ENCODE measurements at places on chromosomes 12 and 14.
A peak's percentile ranks its signal among the peaks of the same experiment; 100 is the strongest.

- peak; percentile 93 for DNase-seq
Measured at GRCh38 chr14:58152014-58152857, at the start of gene ARMH4. TSS of gene ARMH4 (minus strand) at chr14:58152213. CDS start at chr14:58139358, 12,855 bp downstream.

DNA sequence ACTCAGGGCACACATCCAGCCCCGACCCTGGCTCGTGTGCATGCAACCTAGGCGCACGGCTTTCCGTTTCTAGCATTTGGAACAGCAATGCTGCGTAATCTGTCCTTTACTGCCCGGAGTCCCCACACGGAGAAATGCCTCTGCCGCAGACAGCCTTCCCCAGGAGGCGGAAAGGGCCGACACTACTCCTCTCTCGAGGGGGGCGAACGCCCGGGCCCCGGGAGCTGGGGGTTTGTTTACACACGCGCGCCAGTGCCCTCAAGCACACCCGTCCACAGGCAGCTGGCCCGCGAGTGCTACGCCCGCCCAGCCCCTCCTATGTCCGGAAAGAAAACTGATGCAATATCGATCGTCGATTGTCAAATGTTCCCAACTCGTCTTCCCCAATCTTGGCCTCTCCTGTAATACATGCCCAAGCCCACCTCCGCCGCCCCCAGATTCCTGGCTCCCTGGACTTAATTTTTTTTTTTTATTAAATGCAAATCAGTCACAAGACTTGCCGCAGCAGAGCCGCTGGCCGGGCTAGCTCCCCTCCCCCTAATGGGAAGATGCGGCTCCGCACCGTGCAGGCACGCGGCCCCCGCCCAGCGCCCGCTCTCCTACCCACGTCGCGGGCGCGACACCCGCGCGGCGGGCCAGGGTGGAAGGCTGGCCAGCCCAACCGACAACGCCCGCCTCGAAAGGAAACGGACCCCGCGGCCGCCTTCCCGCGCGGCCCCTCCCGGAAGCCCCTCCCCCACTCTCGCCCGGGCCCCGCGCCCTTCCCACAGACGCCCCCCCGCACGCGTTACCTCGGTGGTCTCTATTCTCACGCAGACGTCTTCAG is 642 bp downstream of the SLC38A2 start:
- peak; percentile 70 for DNase-seq

DNA sequence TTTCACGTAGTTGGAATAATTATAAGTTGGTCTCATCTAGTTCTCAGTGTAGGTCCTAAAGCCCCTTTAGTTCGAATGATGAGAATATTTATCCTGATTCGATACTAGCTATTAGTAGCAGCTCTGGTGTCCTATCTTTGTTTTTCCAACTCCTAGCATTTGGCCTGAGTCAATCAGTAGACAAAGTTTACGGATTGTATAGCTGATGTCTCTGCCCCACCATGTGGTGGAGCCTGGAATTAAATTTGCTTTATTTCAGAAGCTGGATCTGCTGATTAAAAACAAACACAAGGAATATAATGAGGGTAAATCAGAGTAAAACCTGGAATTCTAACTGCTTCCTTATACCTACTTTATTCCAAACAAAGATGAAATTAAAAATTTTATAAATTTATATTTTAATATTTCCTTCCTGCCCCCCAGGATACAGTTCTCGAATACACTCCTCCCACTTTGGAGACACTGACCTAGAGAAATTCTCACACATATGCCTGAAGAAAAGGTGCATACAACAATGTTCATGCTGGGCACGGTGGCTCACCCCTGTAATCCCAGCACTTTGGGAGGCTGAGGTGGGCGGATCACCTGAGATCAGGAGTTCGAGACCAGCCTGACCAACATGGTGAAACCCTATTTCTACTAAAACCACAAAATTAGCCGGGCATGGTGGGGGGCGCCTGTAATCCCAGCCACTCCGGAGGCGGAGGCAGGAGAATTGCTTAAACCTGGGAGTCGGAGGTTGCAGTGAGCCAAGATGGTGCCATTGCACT is 7.6 kb upstream of the BRMS1L start:
- DNase-seq: peak; percentile 66

DNA sequence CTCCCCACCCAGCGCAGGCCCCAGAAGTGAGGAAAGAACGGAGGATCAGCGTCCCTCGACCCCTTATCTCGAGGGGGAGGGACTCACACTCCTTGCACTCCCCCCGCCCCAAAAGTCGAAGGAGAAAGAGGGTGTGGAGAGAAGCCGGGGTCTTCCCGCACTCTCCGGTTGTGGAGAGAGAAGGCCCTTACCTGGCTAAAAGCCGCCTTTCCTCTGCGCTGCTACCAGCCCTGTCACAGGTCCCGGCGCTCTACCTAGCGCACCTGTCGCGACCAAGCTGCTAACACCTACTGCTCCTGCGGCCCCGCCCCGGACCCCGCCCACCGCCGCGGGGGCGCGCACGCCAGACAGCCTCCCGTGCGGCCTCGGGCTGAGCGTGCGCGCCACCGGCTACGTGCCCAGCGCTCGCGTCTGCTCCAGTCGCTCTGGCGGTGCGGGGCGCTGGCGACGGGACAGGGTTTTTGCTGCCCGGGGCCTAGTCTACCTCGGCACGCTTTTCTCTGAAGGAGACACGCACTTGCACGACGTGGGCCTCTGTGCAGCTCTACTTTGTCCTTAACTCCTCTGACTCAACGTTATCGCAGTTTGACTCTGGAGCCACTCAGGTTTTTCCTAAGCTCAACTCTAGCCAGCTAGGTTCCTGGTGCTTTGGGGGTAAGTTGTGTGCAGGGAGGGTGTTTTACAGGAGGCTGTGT is at the start of gene LIMA1:
LIMA1 (minus strand) TSS at position 292 of the 695 bp plus-strand sequence. CDS start 34,769 bp downstream, outside the sequence.
- peak; percentile 93 for DNase-seq

- no peak for DNase-seq
Measured at GRCh38 chr12:42039577-42039976, 105.1 kb downstream of the GXYLT1 start.

GRCh38 chr14:89771251-89771650 is 183.3 kb downstream of the EFCAB11 start:
- no peak for DNase-seq

- no peak for DNase-seq
Measured at GRCh38 chr14:23936084-23936829, 17.3 kb upstream of the DHRS4 start.

Data from Ammon's horn (tissue), 1 donor.